ENCODE measurements at places on chromosomes 12 and 14.

DNA sequence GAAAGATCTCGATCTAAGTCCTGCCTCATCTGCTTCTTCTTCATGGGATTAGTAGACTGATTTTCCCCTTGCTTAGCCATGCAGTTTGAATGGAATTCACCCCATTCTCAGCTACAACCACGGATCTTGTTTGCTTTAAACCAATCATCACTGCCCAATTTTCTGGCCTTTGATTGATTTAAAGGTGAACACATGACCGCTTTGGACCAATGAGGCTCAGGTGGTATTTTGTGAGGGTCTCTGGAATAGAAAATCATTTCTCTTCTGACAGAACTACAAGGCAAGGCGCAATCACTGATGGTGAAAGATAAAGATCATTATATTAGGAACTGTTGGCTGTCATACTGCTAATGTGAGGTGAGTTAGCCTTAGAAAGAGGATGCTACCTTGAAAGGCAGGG is 213.0 kb upstream of the PLEKHG7 start:
- DNase-seq: no peak

DNA sequence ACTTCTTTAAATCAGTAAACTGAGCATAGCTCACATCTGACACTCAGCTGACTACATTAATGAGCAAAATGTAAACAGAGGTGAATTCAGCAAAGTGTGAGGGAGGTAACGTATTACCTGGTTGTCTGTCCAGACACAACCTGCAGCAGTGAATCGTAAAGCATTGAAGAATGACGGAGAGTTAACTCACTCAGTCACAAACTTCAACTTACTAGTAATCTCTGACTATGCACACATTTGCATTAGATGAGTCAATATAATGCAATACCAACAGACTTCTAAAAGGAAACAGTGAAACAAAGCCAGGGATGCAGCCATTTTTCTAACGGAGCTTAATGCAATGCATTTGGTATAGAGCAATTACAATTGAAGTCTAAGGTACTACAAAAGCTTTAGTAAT is 40.0 kb downstream of the STX2 start:
- no peak for DNase-seq

- DNase-seq: no peak
Observed at GRCh38 chr14:24110060-24110459, 4.5 kb upstream of the DCAF11 start.

GRCh38 chr12:52573743-52574142 is at the start of gene KRT74:
Gene KRT74 (minus strand): TSS chr12:52573843. CDS start chr12:52573777, 66 bp downstream.
- no peak for DNase-seq

- DNase-seq: no peak
Observed at GRCh38 chr12:123591702-123592481, 7.5 kb downstream of the TMED2 start.

GRCh38 chr14:65476942-65477318 is 64.4 kb downstream of the FUT8 start:
- DNase-seq: no peak

DNA sequence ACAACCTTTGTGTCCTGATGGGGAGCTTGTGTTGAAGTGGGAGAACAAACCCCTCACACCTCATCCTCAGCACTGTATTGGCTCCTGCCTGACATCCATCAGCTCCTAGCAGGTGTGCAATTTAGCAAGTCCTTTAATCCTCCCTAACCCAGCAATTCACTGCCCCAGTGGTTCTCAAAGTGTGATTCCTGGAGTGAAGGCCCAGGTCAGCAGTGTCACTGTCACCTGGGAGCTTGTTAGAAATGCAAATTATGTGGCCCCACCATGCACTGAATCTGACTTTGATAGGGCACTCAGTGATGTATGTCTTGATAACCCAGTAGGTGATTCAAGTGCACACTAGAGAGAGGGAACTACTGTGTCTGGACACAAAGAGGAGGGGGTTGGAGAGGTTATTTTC is 133.6 kb downstream of the FGD4 start:
- no peak for DNase-seq

- no peak for DNase-seq
Observed at GRCh38 chr12:53862831-53863230, 75.8 kb upstream of the HOXC13 start.

GRCh38 chr12:58920102-58920960 is at the start of gene LRIG3:
Gene LRIG3 (minus strand): TSS chr12:58920504. CDS start chr12:58920235, 269 bp downstream.
- no peak for DNase-seq

GRCh38 chr12:60947533-60947932 is 1312.7 kb upstream of the USP15 start:
- no peak for DNase-seq

- DNase-seq: no peak
Observed at GRCh38 chr12:130636370-130636769, 79.7 kb downstream of the RIMBP2 start.

- DNase-seq: no peak
Observed at GRCh38 chr14:83992857-83993256, 1537.1 kb upstream of the FLRT2 start.

- no peak for DNase-seq
Observed at GRCh38 chr14:61530896-61531295, 164.4 kb upstream of the HIF1A start.

DNA sequence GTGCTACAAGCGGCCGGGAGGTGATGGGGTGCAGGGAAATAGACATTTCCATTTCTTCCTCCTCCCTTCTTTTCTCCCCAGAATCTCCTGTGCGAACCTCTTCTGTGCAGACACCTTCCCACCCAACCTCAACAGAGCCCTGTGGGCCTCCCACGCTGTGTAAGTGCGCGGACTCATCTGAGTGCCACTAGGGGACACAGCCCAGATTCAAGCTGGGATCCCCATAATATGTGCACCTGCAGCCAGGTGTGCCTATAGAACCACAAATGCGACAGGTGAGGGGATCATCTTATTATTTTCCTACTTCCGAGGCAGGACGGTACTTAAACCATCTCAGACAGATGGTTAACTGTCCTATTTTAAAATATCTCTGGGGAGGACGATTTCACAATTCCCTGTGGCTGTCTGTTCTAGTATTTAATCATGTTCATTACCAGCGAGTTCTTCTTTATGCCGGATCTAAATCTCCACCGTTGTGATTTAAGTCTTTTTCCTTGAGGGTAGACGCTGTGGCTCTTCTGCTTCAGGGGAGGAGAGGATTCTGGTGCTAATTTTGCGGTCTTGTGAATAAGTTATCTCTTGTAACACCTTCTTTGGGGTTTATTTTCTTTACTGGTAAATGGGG is 17.2 kb upstream of the CACNA1C start:
- DNase-seq: no peak

- no peak for DNase-seq
Observed at GRCh38 chr14:71589609-71590008, 342.6 kb upstream of the RGS6 start.

- no peak for DNase-seq
Observed at GRCh38 chr12:108371801-108372344, 32.8 kb upstream of the CMKLR1 start.

DNA sequence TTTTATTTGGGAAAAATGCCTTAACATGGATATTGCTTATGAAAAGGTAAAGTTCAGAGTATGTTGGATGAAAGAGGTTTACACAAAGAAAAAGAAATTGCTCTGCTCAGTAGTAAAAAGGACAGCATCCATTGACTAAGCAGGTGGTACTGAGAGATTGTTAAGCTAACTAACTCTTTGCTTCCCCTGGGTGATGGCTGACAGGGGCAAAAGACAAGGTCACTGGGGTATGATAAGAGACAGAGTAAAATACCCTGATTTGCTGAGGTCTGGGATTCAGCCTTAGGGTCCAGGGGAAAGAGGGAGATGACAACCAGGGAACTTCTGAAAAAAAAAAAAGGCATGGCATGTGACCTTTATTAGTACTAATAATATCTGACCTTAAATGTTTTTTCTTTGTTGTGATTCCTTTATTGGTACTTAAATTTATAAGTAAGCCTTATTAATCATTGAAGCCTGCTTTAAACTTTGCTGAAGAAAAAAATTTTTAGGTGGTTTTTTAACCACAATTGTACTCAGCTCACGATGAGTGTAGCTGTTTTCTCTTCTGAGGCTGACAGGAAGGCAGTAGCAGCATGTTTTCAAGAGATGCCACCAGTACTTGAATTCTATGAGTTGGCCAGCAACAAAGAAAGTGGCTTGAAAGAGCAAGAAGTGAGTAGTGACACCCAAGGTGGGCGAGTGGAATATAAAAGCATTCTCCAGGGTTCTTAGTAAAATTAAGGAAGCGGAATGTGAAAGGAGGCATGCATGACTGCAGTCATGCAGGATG is 43.7 kb upstream of the KITLG start:
- no peak for DNase-seq

- no peak for DNase-seq
Observed at GRCh38 chr14:76695263-76695920, 65.9 kb upstream of the VASH1 start.

DNA sequence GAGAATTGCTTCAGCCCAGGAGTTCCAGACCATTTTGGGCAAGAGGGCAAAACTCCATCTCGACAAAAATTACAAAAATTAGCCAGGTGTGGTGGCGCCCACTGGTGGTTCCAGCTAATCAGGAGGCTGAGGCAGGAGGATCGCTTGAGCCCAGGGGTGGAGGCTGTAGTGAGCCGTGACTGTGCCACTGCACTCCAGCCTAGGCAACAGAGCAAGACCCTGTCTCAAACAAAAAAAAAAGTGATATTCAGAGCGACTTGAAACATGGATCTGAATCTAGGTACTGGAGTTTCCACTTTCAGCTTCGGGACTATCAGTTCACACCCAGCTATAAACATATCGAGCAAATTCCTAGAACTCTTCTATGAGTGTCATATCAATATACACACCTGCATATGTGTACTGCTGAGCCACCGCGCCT is 16.3 kb upstream of the RNF34 start:
- DNase-seq: no peak

DNA sequence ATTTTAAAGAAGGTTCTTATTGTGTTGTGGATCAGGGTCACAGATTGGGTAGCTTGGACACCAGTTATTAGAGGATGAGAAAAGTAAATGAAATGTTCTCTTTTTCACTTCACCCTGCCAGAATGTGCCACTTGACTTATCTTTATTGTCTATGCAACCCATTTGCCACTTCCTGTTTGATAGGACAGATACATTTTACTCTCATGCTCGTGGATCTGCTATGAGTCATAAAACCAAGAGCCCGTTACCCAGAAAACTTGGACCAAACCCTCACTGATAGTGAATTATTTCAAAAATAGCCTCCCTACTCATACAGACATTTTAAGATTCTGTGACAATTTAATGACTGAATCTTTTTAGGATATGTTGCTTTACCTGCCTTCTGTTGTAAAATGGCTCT is 1.8 kb downstream of the ISCA2 start:
- DNase-seq: no peak

DNA sequence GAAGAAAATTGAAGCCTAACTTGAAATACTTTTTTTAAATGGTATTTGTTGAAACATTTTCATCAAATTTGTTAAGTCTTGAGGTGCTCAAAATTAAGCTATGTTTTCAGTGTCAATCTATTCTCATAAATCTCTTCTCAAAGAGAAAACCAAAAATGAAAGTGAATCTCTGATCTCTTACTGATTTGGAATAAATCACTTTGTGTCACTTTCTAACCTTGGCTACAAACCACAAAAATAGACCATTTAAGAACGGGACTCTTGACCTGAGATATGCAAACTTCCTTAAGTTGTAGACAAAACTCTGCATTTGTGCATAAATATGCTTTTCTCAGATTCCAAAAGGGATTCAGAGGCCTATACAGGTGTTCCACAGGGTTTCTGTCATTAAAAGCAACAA is 192.9 kb downstream of the SEC23A start:
- no peak for DNase-seq

DNA sequence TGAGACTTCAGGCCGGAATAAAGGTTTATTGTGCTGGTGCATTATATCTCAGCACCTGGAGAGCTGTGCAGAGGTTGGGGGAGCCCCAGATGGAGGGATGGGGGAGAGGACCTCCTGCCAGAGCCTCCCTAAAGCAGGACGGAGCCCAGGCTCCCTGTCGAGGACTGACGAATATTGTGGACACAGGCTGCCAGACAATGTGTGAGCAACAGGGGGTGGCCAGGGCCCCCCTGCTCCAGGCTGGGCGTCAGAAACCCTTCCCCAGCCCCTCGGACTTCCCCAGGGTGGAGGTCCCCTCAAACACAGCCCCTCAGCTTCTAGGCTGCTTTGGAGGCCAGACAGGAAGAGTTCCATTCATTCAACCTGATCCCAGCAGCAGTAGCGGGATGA is 8.0 kb downstream of the TMEM119 start:
- DNase-seq: no peak
